ENCODE measurements at places on chromosomes 3 and 15. TPM values are rescaled to one million over a fixed set of nuclear protein-coding genes. Genes with fewer than 3 reads are reported as not detected.

PPIB gene
- polyA plus RNA-seq: 513 TPM

LIPC gene
- not detected for polyA plus RNA-seq

DNA sequence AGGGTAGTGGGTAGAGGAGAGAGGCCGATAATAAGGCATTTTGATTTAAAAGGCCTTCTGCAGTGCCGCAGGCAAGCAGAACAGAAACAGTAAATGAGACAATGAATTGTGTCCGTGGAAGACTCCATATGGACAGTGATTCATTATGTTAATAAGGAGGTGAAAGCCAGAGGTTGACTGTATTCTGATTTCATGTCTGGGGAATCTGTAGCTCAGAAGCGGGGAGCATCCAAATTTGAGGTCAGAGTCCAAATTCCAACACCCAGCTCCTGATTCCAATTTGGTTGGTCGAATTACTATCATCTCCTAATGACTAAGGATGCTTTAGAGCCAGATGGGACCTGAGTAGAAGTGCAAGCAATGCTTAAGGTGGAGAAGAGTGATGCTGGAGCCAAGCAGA, 1.0 kb upstream of the TBC1D21 start:
- H3K4me3 ChIP-seq: no peak overlapping the region
- H3K27me3 ChIP-seq: no peaks in the 10 kb centered on the region
- H3K4me1 ChIP-seq: no peaks in the 10 kb centered on the region
- H3K27ac ChIP-seq: no peak overlapping the region
- no peak for DNase-seq
- H3K36me3 ChIP-seq: no peaks in the 10 kb centered on the region

DNA sequence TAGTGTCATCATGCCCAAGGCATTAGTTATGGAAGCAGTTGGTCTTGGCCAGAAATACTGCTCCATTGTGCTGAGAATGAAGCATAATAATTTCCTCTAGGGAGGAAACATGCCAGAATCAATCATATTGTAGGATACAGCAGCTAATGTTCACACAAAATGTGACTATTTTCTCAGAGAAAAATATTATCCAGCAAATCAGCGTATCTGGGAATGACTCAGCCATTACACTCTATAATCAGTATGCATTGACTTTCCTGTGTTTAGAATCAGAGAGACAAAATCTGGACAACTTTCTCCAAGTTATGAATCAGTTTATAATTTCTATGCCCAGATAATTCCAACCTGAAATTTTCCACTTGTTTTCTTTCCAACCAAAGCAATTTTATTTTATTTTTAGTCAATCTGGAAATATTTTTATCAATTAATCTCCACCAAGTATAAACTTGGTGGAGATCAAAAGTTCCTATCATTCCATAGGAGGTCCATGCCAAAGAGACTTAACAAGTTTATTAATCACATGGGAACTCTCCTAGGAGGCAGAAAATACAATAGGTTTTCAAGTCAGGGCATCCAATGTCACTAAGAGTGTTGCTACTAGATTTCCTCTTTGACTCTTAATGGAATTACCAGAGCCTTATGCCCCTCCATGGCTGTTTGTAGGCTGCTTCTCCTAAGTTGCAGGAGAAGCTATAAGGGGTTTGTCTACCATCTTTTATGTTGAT, 36.4 kb downstream of the SUCNR1 start:
- no peak overlapping the region for H3K27ac ChIP-seq
- H3K27me3 ChIP-seq: no peaks in the 10 kb centered on the region
- H3K4me1 ChIP-seq: no peaks in the 10 kb centered on the region
- no peak overlapping the region for H3K4me3 ChIP-seq

DNA sequence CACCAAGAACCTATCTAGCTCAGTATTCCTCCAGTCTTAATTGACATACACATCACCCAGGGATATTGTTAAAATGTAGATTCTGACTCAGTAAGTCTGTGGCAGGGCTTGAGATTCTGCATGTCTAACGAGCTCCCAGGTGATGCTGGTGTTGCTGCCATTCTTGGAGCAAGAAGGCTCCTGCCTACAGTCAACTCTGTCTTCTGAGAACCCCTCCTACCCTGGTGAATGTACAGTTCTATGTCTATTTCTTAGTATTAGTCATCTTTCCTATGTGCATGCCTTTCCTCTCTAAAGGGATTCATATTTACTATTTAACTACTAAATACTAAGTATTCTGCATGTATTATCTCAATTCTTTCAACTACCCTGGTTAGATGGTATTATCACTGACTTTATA, 268.7 kb downstream of the EDEM1 start:
- H3K4me1 ChIP-seq: no peaks in the 10 kb centered on the region
- H3K27ac ChIP-seq: no peak overlapping the region
- DNase-seq: no peak
- H3K27me3 ChIP-seq: no peaks in the 10 kb centered on the region

GRCh38 chr15:41804361-41804760, 23.5 kb upstream of the JMJD7 start:
- H3K36me3 ChIP-seq: no peaks in the 10 kb centered on the region
- no peak overlapping the region for H3K4me3 ChIP-seq
- no peaks in the 10 kb centered on the region for H3K27me3 ChIP-seq
- no peak overlapping the region for H3K27ac ChIP-seq
- DNase-seq: no peak

Measured in H1 (cell line).